ENCODE measurements at places on chromosomes 2 and 18.

DNA sequence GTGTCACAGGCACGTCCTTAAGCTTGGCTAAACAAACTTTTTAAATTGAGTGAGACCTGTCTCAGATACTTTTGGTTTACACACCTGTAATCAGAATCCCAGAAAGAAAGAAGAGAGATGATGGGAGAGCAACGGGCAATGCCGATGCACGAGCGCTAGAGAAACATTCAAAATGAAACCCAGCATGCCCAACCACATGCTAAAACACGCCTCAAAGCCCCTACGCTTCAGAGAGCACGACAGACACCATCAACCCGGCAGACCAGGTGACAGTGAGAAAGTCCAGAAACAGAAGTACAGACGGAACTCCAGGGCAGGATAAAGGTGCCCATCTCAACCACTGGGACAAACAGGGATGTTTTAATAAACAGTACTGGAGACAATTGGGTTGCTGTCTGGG is 85.5 kb downstream of the HDAC4 start:
- no peak for DNase-seq

DNA sequence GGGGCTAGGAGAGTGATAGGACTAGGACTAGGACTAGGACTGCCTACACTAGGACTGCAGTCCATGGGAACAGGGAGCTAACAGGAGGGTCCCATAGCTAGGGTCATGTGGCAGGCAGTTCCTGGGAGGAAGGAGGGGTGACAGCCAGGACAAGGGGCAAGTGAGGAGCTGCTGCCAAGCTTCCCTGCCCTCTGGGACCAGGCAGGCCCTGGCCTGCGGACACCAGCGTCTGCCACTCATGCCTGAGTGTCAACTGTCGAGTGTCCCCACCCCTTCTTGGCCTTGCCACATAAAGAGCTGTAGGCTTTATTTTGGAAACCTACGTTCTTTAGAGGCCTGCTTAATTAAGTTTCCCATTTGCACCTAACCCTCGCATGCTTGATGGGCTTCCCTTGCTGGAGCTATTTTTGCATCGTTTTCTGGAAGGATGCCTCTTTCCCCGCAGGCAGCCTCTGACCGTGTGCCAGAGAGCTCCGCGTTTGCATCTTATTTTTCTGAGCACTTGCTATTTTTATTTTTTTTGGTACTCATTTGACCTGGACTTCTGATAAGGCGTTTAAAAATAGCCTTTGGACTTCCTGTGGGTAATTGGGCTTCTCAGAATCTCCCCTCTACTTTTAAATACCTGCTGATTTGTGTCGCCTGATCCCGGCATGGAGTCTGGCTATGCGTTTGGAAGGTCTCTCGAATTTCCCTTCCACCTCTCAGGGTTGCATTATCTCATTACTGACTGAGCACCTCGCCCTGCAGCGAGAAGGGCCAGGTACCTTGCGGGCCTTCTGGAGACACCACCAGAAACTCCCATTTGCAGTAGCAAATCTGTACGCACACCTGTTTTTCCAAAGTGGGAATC is 66.4 kb downstream of the SH3RF3 start:
- no peak for DNase-seq

DNA sequence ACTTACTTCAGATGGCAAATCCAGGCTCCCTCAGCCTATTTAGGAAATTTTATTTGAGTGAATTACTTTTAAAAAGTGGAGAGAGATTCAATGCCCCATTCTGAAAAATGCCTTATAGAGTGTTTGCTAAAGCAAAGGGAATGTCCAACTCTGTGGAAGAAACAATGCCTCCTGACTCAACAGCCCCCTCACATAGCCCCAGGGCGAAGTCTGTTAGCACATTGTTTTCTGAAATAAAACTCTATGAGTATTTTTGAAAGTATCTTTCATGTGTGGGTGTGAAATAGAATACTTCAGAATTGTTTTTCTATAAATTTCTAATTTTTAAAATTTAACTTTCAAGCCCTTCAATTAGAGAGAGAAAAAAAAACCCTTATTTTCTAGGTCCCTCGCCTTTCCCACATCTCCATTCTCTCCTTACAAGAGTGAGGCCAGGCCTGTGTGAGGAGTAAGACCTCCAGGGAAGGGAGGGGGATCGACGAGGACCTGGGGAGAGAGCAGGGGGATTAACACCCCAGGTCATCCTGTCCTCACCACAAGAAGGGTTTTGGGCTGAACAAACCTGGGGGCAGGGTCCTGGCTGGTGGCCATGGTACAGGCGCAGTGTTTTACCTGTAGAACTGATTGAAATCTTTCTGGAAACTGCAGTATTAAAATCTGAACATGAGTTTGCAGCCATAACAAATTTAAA is 141.4 kb downstream of the SNTG2 start:
- no peak for DNase-seq

GRCh38 chr2:98519156-98519555 is 74.5 kb downstream of the INPP4A start:
- DNase-seq, result no peak

GRCh38 chr2:164710837-164711765 is 89.8 kb upstream of the GRB14 start:
- DNase-seq, result no peak

DNA sequence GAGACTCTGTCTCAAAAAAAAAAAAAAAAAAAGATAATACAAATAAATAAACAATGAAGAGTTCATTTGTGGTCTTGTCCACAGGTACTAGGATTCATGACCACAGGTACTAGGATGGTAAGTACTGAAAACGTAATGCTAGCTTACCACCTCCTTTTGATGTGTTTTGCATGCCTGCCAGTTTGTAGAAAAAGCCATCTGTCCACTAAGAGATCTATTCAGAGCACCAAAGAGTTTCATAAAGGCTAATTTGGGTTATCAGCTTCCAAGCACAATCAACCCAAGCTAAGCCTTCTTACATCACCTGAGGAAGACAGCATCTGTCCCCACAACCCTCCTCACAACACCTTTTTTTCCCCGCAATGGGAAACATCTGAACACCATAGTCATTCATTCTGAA is 477.2 kb downstream of the ZEB2 start:
- DNase-seq, result no peak

DNA sequence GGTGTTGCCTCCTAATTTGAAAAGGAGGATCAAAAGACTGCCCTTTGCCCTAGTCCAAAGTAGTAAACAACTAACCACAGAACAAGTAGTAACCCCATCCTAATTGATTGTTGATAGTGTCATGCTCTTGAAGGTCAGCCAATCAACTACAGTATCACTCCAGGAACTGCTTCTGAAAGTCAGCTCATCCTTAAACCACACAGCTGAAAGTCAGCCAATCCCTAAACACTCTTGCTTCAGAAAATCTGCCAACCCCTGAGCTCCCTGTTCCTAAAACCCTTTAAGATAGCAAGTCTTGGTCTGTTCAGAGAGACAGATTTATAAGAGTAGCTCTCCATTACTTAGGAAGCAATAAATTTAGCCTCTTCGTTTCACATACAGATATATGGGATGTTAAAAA is 51.6 kb upstream of the CPO start:
- DNase-seq, result no peak

- no peak for DNase-seq
Observed at GRCh38 chr2:105546628-105546974, 147.8 kb upstream of the FHL2 start.

DNA sequence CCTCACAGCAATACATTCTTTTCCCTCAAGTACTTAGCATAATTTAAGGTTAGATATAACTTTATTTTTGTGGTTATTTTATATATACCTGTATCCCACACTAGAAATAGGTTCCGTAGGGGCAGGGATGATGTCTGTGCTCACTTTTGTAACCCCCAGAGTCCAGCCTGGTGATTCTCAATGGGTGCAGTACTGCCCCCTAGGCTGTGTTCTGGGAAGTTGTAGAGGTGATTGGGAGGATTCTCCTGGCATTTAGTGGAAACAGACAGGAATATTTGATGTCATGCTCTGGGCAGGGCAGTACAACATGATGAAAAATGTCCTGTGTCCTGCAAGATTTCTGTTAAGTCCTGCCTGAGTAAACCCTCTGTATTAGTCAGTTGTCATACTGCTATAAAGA is 333.3 kb downstream of the PLCL1 start:
- no peak for DNase-seq

DNA sequence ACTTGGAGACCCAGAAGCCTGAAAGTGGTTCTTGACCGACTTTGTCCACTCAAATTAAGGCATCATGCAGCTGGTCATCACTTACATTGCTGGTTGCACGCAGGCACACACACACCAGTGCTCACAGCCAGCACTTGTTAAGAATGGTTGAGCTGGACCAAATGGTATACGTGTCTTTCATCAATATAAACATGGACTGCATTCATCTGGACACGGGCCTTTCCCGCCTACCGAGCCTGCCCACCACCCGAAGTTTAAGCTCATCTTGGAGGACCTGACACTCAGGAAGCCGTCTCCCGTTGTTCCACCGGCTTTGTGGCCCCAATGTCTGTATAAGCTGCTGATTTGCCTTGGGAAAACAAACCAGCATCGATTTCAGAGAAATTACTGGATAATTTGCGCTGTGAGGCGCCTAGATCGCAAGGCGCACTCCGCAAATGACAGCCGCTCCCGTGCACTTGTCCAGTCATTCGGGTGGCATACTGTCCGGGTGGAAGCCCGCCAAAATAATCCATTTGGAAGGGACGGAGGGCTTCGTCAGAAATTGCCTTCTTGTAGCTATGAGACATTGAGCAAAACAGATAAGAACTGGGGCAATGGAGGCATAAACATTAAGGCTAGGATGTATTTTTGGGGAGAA is 40.1 kb upstream of the AKAIN1 start:
- DNase-seq, result no peak

Data from stimulated activated CD8-positive, alpha-beta memory T cell treated with anti-CD3 and anti-CD28 coated beads, Interleukin-15, amount 100 ng/mL, for 24 hours (primary cell).